ENCODE measurements at places on chromosomes 6 and 20.
A peak's percentile ranks its signal among the peaks of the same experiment; 100 is the strongest.

GRCh38 chr6:7542874-7543624 lies 1.6 kb downstream of the DSP start:
- no peak for DNase-seq

DNA sequence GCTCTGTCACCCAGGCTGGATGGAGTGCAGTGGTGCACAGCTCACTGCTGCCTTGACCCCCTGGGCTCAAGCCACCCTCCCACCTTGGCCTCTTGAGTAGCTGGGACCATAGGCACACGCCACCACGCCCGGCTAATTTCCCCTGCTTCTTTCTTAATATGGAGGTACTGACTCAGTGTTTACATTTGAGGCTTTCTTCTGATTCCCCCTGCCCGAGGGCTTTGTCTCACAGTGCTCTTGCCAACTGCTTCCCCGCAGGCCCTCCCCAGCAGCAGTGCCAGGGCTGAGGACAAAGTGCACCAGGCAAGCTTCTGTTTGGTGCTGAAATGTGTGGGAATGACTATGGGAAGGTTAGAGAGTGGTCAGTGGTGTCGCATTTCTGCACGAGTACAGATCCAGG lies 34.8 kb downstream of the NR2E1 start:
- DNase-seq = no peak

DNA sequence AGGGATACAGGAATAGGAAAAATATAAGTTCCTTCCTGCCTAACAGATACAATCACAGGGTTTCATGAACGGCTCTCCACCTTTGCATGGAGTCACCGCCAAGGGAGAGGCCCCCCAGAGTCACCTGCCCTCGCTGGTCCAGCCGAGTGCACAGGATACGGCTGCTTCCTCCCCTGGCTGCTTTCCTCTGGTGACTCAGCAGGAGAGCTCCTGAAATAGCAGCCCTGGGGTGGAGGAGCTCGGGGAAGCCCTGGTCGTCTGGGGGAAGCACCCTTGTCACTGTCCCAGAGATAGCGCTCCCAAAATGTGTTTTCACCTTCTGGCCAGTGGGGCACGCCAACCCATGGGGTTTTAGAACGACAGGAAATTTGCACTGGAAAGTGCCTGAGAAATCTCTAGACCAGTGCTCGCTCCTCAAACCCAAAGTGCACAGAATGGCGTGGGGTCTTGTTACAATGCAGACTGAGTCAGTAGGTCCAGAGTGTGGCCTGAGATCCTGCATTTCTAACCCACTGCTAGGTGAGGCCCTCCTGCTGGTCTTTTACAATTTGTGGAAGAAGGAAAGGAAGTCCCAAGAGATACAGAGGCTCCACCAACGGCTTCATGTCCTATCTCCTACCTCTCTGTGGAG lies 35.9 kb upstream of the FAM50B start:
- DNase-seq = no peak

DNA sequence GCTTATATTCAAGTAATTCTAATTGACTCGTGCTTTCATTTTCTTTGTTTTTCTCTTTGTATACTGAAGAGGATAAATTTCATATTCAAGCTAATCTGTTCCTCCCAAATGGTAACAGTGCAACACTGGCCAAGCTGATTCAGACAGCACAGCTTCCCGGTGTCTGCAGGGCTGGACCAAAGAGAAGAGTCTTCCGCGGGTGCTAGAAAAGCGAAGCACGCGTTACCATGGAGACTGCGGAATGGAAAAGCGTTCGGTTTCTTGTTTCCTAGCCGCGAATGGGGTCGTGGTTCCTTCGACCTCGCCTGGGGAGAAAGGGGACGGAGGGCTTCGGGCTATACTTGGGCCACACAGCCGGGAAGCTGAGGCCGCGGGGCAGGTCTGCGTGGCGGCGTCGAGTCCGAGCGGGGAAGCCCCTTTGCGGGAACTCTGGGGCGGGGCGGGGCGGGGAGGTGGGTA lies 6.2 kb upstream of the ZNF311 start:
- DNase-seq = peak; percentile 19

DNA sequence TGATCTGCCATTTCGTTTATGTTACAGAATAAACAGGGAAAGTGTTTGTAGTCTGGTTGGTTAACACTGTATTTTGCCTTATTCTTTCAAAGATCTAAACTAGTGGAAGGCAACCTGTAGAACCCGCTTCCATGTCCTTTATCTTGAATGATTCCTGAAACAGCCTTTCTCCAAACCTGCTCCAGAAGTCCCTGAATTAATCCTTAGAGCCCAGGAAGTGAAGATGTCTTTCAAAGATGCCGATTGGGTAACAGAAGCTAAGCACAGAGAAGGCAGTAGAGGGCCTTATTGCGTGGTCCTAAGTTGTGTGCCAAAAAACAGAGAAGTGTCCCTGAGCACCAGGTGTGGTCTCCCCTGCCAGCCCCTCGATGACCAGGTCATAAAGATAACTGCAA lies 19.2 kb upstream of the ZSCAN16 start:
- DNase-seq = no peak

GRCh38 chr6:107490566-107491137 lies 735 bp downstream of the SOBP start:
- peak; percentile 5 for DNase-seq

DNA sequence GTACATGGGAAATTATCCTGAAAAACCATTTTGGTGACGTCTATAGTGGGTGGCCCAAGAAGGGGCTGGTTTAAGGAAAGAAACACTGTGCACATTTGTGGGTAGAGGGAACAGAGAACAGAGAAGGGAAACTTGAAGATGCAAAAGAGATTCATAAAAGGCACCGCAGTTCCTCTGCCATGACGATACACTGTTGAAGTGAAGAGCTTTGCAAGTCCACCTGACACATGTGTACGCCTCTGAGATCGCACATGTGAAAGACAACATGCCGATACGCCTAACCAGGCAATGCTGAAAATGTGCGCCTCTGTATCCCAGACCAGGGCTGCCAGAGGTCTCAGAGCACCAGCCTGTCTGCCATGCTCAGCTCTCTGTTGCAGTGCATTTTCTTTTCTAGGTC lies 180.9 kb downstream of the KIF16B start:
- DNase-seq = no peak

DNA sequence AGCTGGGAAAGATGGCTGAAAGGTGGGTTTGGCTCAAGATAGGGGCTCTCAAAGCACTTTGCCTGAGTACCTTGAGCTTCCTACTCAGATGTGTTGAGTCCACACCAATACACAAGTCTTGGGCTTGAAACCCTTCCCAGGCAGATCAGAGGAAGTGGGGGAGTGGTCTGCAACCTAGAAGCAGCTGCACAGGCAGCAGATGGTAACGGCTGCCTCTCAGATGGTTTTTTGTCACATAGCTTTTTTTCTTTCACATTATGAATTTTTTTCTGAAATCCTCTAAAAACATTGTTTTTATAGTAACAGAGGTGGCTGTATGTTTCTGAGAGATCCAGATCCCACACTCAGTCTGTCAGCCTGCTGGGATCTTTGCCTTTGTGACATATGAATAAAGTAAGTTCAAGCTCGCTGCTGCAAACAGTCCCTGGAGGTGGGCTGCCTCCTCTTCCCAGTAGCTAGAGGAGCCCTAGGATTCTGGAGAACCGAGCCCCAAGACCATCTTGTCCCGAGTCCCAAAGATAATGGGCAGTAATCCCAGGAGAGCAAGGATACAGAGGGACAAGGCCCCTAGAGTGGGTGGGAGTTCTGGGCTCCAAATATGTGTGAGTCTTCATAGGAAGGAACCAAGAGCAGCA lies 97.1 kb upstream of the TOP1 start:
- DNase-seq = no peak

- no peak for DNase-seq
Measured at GRCh38 chr6:116316772-116317467, 37.2 kb upstream of the TSPYL1 start.

DNA sequence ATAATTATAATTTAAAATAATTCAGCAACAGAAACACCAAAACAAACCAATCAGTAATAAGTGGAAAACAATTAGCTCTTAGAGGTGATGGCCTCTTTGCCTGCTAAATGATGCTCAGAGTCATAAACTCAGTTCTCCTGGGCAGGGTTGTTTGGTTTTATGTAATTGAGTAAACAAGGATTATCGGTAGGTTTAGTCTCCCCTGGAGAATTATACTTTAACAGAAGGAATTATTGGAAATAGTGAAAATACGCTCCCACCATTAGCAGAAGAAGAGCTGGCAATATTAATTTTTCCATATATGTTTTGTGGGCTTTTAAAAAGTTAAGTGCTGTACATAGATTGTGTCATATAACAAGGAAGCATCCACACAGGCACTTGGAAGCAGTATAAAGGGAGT lies 27.0 kb downstream of the CAP2 start:
- DNase-seq = no peak

DNA sequence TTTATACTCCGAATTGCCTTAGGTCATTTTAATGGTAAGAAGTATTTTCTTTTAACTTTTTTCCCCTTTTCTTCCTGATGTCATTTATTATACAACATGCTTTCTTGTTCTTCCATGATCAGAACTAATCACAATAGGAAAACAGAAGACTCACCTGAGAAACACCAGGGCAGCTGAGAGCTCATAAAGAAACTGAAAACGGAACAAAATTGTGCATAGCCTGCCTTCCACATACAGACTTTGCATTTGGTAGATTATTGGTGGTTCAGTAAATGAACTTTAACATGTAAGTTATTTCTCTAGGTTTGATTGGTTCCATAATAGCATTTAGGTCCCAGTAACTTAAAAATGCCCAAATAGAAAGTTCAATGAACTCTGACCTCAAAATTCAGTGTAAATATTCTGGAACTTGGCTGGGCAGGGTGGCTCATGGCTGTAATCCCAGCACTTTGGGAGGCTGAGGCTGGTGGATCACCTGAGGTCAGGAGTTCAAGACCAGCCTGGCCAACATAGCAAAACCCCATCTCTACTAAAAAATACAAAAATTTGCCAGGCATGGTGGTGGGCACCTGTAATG lies 161.1 kb upstream of the DTNBP1 start:
- DNase-seq = no peak

- no peak for DNase-seq
Measured at GRCh38 chr6:122066200-122066599, 333.3 kb upstream of the HSF2 start.

DNA sequence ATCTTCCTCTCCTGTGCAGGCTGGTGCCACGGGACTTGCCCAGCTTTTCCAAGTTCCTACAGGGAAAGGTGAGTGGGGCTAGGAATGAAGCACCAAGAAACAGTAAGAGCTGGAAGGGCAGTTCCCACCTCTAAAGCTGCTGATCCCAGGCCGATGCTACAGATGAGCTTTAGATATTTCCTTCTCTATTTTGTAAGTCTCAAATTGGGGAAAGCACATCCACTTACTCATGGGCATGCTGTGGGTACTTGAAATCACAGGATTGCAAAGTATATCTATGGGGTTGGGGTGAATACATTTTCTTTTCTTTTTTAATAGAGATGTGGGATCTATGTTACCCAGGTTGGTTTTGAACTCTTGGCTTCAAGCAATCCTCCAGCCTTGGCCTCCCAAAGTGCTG lies 3.1 kb downstream of the ZBTB2 start:
- no peak for DNase-seq

Data from stimulated activated naive CD8-positive, alpha-beta T cell treated with anti-CD3 and anti-CD28 coated beads, Interleukin-15, amount 100 ng/mL, for 72 hours (primary cell).